ENCODE measurements at places on chromosomes 7 and 10.

DNA sequence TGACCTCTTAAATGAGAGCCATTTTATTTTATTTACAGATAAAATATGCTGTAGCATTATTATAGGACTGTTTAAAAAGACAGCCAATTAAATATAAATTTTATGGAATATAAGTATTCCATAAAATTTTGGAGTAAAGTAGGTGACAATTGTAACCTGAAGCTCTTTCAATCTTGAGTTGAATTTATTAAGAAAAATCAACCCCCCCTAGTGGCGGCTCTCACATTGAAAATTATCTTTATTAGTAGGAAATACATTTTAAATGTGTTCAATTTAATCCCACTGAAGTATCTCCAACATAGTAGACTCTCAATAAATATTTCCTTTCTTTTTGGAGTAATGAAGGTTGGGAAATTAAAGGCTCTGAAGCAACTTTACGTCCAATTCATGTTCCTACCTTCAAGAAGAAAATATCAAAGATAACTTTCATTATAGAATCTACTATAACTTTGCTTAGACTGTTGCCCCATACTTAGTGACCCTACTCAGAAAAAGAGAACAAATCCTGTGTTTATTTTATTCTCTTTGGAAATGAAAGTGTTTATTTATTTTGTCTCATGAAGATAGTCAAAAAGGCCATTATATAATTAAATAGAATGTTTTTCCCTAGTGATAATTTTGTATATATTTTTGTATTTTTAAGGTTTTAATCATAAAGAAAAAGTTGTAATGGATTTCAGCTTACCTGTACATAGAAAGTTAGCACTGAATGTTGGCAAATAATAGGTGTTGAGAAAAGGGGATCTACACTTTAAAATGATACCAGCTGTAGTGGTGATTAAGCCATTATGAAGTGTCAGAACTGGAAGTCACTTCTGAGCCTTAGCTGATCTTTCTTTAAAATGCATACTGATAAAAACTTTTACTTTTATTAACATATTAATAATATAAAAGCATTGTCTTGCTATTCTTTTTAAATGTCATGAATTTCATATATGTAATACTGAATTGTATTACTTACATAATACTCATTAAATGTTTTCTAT, 3.3 kb downstream of the AHR start:
- peak; percentile 58 for DNase-seq

GRCh38 chr7:31017032-31017675, 35.0 kb upstream of the ADCYAP1R1 start:
- DNase-seq: no peak

GRCh38 chr10:44780426-44780825, 130.7 kb upstream of the TMEM72 start:
- DNase-seq: no peak

DNA sequence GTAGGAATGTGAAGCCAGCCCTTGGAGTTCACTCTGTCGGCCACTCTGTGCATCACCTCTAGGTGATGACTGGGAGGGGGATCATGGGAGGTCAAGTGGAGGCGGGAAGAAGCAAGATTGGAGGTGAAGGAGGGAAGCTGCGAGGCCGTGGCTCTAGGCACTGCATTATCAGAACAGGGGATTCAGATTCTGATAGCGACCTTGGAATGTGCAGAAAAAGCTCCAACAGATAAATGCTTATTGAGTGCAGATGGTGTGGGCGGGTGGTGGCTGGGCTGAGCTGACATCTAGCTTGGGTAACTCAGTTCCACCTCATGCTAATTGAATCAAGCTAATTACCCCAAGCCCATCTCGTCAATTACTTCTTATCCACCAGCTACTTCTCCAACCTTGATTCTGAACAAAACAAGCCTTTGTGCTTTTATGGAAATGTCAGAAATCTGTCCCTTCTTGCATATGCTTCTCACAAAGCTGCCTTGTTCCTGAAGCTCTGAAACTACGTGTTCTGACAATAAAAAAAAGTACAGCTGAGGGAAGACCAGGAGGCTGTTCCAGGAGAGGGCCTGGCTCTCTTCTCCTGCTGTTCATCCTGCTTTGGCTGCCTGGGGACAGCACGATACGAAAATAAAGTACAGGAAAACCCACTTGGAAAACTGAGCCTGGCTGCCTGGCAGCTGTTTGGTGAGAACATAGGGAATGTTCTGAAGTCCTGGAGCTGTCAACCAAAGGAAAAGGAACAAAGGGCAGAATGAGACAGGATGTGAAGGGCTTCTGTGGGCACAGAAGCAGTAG, 27.5 kb downstream of the STRA8 start:
- DNase-seq: no peak

- no peak for DNase-seq
Observed at GRCh38 chr7:4307316-4308204, 374.5 kb upstream of the FOXK1 start.

DNA sequence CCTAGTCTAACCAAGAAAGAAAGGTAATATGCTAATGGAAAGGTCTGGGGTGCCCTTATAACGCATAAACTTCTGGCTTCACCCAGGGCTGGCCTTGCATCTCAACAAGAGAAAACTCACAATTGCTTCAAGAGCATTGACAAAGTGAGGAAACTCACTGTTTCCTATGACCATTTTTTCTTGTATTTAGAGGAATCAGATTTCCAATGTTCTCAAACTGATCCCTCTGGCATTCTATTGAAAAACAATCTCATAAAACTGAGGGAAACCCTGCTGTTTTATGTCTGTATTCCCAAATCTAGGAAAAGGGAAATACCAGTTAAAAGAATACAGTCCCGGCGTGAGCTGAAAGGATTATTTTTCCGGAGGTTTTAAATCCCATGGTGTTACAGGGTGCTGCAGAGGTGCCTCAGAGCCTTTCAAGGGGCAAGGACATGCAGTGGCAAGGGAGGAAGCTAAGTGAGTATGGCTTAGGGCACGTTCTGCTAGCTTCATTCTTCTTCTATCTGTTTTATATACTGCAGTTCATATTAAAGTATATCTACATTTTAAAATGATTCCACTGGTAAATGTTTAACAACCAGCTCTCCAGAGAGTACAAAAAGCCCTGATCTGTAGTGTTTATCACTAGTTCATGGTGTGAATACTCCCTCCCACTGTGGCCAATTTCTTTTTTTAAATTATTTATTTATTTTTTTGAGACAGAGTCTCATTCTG, 68.7 kb downstream of the CAV1 start:
- DNase-seq: no peak

DNA sequence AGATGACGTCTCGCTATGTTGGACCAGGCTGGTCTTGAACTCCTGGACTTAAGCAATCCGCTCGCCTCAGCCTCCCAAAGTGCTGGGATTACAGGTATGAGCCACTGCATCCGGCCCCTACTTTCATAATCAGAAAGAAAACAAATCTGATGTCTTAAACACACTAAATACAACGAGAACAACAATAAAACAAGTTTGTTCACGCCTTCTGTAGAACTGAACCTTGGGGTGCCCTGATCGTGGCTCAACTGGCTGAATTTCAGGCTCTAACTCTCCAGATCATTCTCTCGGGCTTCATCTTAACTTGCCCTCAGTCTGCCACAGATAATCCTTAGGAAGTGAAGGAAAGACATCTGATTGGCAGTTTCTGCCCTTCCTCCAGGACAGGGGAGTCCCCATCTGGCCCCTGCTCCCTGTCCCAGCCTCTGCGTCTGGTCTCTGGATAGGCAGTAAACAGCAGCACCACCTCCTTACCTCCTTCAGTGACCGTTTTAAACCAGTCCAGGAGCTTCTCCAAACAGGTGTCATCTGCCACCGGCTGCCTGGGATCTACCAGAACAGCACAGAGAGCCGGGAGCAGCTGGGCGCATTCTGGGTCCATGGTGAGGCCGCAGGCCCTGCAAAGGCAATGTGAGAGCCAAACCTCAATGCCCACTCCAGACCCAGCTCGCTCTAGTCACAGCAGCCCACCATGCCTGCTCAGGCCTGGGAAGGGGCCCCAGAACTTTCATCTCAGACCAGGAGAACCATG, 1.3 kb downstream of the BRAT1 start:
- DNase-seq: peak; percentile 62

GRCh38 chr7:139329119-139329518, 12.0 kb upstream of the FMC1 start:
- DNase-seq: no peak

- no peak for DNase-seq
Observed at GRCh38 chr7:100568896-100569844, 4.5 kb downstream of the SAP25 start.

- DNase-seq: no peak
Observed at GRCh38 chr10:58546722-58547445, 34.2 kb downstream of the BICC1 start.

DNA sequence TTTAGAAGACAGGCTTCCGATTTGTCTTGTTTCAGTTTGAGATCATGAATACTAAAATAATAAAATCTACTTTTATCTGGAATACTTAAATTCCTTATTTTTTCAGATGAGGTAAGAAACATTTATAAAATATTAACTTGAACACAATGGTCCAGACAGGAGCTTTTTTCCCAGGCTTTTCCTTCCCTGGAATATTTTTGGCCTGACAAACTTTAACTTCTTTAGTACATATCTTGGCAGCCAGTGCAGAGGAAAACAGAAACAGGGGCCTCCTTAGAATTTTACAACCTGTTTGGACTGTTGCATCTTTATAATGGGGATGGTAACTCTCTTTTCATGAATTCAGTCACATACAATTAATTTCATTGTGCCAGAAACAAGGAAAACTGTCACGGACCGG, 41.4 kb downstream of the NRP1 start:
- no peak for DNase-seq

GRCh38 chr7:146554556-146554955, 438.0 kb downstream of the CNTNAP2 start:
- DNase-seq: no peak
